ENCODE measurements at places on chromosomes 11 and 22. TPM values are rescaled to one million over a fixed set of nuclear protein-coding genes. Genes with fewer than 3 reads are reported as not detected.

GRCh38 chr11:102415304-102415916 is 37.2 kb downstream of the TMEM123 start:
- H3K27me3 ChIP-seq = no peaks in the 10 kb centered on the region
- no peaks in the 10 kb centered on the region for H3K4me1 ChIP-seq
- H3K36me3 ChIP-seq = no peaks in the 10 kb centered on the region
- no peak overlapping the region for H3K4me3 ChIP-seq
- H3K27ac ChIP-seq = no peak overlapping the region
- DNase-seq = no peak

GRCh38 chr11:122695076-122695615 is 39.6 kb downstream of the UBASH3B start:
- no peak for DNase-seq
- H3K27ac ChIP-seq = no peak overlapping the region
- no peaks in the 10 kb centered on the region for H3K36me3 ChIP-seq
- H3K27me3 ChIP-seq = no peaks in the 10 kb centered on the region
- H3K4me3 ChIP-seq = no peak overlapping the region

DNA sequence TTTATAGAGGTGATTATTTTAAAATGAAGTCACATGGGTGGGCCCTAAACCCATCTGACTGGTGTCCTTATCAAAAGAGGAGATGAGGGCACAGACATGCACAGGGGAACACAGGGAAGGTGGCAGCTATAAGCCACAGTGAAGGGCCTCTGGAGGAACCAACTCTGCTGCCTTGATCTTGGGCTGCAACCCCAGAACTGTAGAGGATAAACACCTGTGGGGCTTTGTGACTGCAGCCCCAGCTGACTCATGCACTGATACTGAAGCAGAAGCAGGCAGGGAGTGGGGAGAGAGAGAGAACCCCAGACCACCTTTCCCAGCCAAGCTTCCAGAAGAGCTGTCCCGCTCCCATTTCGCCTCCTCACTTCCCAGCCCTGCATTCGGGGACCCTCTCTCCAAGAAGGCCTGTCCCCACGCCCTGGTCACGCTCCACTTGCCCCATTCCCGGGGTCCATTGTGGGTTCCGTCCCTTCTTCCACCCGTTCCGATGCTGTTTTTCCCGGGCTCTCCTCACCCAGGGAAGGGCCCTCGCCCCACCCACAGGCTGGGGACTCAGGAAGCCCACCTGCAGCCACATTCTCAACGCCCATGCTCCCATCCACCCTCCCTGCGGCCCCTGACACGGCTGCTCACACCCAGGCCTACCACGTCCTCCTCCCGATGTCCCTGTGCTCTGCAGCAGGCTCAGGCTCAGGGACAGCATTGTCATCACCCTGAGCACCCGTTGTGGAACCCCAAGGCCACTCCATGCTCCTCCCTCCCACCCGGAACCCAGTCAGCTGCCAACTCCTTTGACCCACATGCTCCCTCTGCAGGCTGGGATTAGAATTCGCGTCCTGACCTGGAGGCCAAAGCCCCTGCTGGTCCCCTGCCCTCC is 90.8 kb upstream of the SHANK2 start:
- H3K27ac ChIP-seq = no peak overlapping the region
- H3K4me3 ChIP-seq = no peak overlapping the region
- H3K27me3 ChIP-seq = no peaks in the 10 kb centered on the region
- no peaks in the 10 kb centered on the region for H3K36me3 ChIP-seq

GRCh38 chr11:10534316-10534715 is 6.7 kb downstream of the RNF141 start:
- no peaks in the 10 kb centered on the region for H3K4me1 ChIP-seq
- no peaks in the 10 kb centered on the region for H3K27me3 ChIP-seq
- 0 out of 2 replicates have a peak, but pooled peaks cover 2% of the 10 kb centered on the region for H3K36me3 ChIP-seq

DNA sequence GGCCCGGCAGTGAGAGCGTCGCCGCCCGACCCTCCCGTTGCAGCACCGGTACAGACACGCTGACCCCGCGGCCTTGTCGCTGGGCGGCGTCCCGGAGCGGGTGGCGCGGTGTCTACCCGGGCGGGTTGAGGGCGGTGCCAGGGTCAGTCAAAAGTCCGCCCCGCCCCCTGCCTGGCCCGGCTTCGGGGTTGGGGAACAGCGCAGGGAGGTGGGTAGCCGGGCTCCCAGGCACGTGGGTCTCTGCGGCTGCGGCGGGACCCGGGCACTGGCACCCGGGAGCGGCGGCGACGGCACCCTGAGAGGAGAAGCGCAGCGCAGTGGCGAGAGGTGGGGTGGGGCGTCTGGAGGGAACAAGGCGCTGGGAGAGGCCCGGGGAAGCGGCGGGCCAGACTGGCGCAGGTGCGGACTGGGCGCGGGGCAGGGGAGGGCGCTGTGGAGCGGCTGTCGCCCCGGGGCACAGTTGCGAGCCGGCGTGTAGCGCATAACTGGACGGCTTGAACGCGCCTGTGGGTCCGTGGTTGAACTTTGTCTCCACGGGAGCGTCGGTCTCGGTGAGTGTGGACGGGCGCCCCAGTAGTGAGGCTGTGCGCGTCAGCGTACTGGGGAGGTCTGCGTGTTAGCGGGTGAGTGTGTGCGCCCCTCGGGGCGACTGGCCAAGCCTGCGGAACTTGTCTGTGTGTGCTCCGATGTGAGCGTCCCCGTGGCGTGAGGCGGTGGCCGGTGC is at the start of gene P2RY2:
P2RY2 (plus strand) TSS at position 176 of the 724 bp plus-strand sequence. CDS start 15,879 bp downstream, outside the sequence.
- H3K27me3 ChIP-seq = peaks cover 2% of the 10 kb centered on the region
- no peaks in the 10 kb centered on the region for H3K36me3 ChIP-seq
- H3K27ac ChIP-seq = no peak within 1 kb of the TSS
- peak; percentile 15 for DNase-seq
- H3K4me1 ChIP-seq = peaks cover 5% of the 10 kb centered on the region

Gene IRAG1
- 1.8 TPM for polyA plus RNA-seq

Gene OR5M10
- polyA plus RNA-seq = not detected

DNA sequence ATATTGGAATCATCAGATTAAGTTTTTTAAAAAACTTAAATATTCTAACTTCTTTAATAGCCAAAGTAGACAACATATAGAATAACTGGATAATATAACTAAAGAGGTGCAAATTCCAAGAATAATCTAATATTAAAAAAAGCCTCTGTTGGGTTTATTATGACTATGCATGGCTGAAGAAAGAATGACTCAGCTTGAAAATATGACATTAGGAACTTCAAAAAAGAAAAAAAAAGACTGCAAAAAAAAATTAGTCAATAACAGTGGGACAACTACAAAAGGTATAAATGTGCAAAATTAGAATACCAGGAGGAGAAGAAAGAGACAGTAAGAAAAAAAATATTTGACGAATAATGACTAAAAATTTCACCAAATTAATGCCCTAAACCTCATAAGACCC is 1178.0 kb downstream of the JRKL start:
- no peaks in the 10 kb centered on the region for H3K4me1 ChIP-seq
- H3K4me3 ChIP-seq = no peak overlapping the region
- H3K27ac ChIP-seq = no peak overlapping the region

Gene SAA4
- not detected for polyA plus RNA-seq

- no peaks in the 10 kb centered on the region for H3K36me3 ChIP-seq
- no peak for DNase-seq
- H3K4me3 ChIP-seq = no peak overlapping the region
- H3K27me3 ChIP-seq = no peaks in the 10 kb centered on the region
Observed at GRCh38 chr11:32864555-32864954, 28.1 kb upstream of the QSER1 start.

Gene GLB1L2
- 5.7 TPM for polyA plus RNA-seq

DNA sequence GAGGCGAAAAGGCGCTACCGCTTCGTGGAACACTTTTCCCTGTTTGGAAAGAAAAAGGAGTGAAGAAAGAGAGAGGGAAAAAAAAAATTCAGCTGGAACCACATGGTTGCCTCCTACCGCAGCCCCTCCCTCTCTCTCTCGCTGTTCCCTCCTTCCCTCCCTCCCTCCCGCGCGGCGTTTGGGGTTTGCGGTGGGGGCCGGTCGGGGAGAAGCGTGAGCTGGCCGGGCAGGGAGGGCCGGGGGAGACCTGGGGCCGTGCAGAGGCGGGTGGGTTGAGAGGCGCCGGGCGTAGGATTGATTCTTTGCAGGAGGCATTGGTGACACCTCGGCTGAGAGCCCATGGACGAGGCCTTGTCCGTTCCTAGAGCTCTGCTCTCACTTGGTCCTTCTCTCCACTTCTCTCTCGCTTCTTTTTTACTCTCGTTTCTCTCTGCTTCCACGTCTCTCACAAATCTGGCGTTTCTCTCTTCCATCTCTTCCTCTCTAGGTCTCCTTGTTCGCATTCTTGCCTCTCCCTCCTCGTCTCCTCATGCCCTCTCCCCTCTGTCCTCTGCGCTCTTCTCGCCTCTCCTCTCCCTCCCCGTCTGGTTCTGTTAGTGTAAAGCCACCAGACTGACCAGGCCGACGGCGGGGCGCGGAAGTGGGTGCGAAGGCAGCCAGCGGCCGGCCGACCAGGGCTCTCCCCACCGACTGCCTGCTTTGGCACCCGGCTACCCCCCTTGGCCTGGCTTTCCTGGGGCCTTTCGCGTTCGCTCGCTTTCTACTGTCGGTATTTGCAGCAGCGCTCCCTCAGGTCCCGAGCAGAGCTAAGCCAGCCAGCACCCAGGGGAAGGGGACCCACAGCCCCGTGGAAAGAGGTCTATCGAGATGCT is at the start of gene CLMP:
CLMP (minus strand) TSS at position 61 of the 872 bp plus-strand sequence. CDS start 308 bp downstream, outside the sequence.
- DNase-seq = no peak
- H3K4me3 ChIP-seq = peak within 1 kb of the TSS; percentile 67
- no peaks in the 10 kb centered on the region for H3K27me3 ChIP-seq
- no peaks in the 10 kb centered on the region for H3K36me3 ChIP-seq

DNA sequence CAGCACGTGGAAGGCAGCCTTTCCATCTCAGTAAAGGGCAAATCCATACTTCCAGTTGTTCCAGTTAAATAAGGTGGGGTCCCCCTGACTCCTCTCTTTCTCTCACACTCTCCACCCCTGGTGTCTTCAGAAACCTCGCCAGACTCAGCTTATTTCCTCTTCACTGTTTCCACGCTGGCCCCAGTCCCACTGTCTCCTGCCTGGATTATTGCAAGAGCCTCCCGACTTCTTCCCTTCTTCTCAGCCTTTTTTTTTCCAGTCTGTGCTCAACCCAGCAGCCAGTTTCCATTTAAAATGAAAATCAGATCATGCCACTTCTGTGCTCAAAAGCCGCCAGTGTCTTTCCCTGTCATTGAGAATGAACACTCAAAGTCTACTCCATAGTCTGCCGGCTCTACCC is 131.4 kb downstream of the PKNOX2 start:
- peaks cover 3% of the 10 kb centered on the region for H3K27me3 ChIP-seq
- H3K4me1 ChIP-seq = no peaks in the 10 kb centered on the region
- DNase-seq = no peak
- no peak overlapping the region for H3K4me3 ChIP-seq
- H3K27ac ChIP-seq = no peak overlapping the region

DNA sequence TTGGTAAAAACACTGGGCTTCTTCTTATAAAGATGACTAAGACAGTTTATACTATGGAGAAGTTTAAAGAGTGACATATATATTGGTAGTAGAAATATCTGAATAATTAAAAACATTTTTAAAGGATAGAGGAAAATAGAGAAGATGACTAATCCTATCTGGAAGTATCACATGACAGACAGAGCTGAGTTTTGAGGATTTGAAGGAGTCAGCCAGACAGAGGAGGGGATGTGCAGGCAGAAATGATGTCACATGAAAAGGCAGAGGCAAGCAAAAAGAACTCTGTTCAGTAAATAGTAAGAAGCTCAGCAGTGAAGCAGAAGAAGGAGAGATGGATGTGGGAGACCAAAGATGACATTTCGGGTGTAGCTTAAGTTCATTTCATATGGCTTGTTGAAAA is 1.6 kb downstream of the OR10A2 start:
- no peak overlapping the region for H3K27ac ChIP-seq
- no peak for DNase-seq
- no peak overlapping the region for H3K4me3 ChIP-seq
- H3K4me1 ChIP-seq = no peaks in the 10 kb centered on the region
- no peaks in the 10 kb centered on the region for H3K36me3 ChIP-seq

GRCh38 chr22:30838111-30838510 is 130.5 kb downstream of the MORC2 start:
- H3K4me1 ChIP-seq = no peaks in the 10 kb centered on the region
- no peak overlapping the region for H3K4me3 ChIP-seq
- no peaks in the 10 kb centered on the region for H3K36me3 ChIP-seq
- H3K27me3 ChIP-seq = no peaks in the 10 kb centered on the region

DNA sequence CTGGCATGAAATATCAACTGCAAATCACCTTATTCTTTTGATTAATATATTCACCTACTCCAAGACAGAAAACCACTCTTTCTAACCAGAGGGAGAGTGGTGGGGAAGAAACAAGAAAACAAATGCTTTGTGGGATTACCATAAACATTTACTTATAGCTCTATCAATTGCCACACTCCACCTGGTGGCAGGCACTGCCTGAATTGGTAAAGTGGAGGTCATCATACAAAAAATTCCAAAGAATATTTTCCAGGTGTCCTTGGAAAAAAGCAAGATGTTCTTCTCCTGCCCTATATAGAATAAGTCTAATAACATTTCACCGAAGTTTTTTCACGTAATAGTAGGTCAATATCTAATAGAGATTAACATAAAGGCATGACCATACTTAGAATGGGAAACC is 45.3 kb downstream of the PHF21A start:
- DNase-seq = no peak
- H3K36me3 ChIP-seq = peaks cover 2% of the 10 kb centered on the region
- H3K27me3 ChIP-seq = no peaks in the 10 kb centered on the region
- H3K4me1 ChIP-seq = no peaks in the 10 kb centered on the region
- H3K27ac ChIP-seq = no peak overlapping the region

- no peak overlapping the region for H3K4me3 ChIP-seq
- H3K4me1 ChIP-seq = peaks cover under 1% of the 10 kb centered on the region
- H3K27me3 ChIP-seq = no peaks in the 10 kb centered on the region
- no peak overlapping the region for H3K27ac ChIP-seq
- DNase-seq = no peak
Observed at GRCh38 chr11:76025068-76025467, 181.2 kb downstream of the WNT11 start.
